ENCODE measurements at places on chromosomes 4 and X. TPM values are rescaled to one million over a fixed set of nuclear protein-coding genes. Genes with fewer than 3 reads are reported as not detected.

The CSN3 gene
- not detected for total RNA-seq

The USP38 gene
- total RNA-seq, result 24.0 TPM

The SLC16A2 gene
- total RNA-seq, result 4.2 TPM

The NHS gene
- 7.3 TPM for total RNA-seq

The MAGEA9B gene
- total RNA-seq, result not detected

The PPARGC1A gene
- total RNA-seq, result 33.4 TPM

The NAA11 gene
- not detected for total RNA-seq

Measured in suprapubic skin (tissue), 4 donors.